ENCODE measurements at places on chromosomes 3 and 15.

DNA sequence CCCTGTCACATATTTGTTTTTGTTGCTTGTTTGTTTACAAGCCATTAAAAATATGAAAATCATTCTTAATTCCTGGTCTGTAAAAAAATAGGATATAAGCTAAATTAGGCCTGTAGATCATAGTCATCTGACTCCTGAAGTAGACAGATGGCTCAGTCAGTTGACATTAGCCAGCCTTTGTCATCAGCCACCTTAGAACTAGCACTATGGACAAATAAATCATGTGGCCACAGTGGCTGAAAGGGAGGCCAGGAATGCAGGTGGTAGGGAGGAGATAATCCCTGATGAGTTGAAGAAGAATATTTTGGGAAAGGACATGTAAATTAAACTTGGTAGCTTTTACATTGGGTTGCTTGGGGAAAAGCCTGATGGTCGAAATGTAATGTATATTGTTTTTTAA, 1544.9 kb downstream of the SI start:
- DNase-seq = no peak

DNA sequence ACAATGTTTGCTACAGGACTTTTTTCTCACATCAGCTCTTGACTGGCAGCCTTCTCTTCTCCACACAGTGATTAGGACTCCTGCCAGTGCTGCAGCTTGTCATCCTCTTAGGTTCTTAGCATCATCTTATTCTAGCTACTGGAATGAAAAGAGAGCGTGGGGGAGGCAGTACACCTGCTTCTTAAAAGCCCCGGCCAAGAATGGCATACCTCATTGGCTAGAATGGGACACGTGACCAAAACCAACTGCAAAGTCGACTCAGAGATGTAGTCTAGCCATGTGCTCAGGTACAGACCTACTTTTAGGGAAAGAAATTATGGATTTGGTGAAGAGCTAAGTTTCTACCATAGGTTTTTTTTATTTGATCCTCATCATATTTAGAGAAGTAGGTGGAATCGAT, 44.1 kb downstream of the RARB start:
- no peak for DNase-seq

GRCh38 chr3:142215106-142215505, 10.3 kb downstream of the GK5 start:
- no peak for DNase-seq

GRCh38 chr3:54999159-54999558, 71.3 kb upstream of the LRTM1 start:
- DNase-seq = no peak

GRCh38 chr3:158725348-158726011, 6.8 kb downstream of the RARRES1 start:
- DNase-seq = peak; percentile 47

DNA sequence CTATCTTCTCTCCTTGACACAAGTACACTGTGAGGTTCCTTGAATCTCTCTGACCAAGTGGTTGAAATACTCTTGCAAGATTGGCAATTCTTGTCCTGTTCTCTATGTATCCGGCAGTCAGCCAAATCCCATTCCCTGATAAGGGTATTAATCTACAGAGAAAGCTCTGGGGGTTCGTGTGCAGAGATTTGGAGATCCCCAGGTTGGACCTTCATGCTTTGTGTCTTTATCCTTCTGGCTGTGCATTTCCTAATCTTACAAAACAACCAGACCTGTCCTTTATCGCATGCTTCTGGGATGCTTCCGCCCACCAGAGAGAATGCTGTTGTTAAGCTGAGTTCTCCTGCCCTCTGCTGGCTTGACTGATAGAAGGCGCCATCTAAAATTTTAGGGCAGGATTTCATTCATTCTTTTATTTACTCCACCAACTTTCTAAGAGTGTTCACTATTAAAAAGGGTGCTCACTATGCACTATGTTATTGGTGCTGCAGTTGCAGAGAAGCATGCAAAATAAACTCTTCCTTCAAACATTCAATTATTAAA, 8.6 kb upstream of the SST start:
- peak; percentile 52 for DNase-seq

DNA sequence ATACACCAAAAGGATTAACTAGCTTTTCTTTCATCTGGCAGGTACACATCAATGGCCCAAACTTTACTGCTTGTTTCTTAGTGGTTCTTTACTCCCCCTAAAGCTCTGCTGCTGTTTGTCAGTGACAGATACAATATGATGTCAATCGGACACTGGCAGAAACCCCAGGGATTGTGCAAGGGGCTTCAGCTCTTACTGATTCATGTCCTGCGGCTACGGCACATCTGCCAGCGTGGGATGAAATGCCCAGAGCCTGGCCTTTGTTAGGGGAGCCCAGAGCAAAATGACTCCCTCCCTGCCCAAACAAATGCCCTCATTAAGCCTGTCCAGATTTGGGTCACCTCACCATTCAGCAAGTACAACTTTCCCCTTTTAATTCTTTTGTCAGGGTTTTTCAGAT, 28.3 kb downstream of the SRP14 start:
- no peak for DNase-seq

GRCh38 chr3:13553686-13554085, 4.8 kb downstream of the FBLN2 start:
- DNase-seq = no peak

DNA sequence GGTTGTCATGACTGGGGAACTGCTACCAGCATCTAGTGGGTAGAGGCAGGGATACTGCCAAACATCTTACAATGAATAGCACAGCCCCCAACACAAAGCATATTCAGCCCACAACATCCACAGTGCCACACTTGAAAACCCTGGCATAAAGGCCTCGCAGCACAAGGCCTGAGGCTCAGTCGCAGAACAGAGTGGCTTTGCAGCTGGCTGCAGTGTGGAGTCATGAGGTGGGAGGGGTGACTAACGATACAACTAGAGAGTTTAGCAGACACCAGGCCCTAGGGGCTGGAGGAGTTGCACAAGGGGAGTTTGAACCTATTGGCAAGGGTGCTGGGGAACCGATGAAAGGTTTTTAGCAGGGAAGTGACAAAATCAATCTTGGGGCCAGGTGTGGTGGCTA, 32.1 kb downstream of the GRK7 start:
- DNase-seq = peak; percentile 61

GRCh38 chr3:24048843-24049242, 103.8 kb downstream of the NR1D2 start:
- no peak for DNase-seq

- no peak for DNase-seq
These were observed 294.0 kb upstream of the PLSCR5 start for GRCh38 chr3:146899171-146899570.

- DNase-seq = no peak
These were observed 171.5 kb downstream of the NUP210 start for GRCh38 chr3:13248640-13249039.

DNA sequence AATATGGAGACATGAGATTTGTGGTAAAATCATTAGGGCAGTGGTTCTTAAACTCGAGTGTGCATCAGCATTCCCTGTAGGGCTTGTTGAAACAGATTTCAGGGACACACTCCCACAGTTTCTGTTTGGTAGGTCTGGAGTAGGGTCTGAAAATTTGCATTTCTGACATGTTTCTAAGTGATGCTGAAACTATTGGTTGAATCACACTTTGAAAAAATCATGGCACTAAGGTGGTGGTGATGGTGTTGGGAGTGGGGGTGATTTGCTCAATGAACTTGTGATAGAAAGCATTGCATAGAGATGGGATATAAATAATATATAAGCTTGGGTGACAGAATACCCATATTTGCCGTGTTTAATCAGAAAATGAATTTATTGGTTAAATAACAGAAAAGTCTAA, 11.3 kb downstream of the MITF start:
- DNase-seq = no peak

DNA sequence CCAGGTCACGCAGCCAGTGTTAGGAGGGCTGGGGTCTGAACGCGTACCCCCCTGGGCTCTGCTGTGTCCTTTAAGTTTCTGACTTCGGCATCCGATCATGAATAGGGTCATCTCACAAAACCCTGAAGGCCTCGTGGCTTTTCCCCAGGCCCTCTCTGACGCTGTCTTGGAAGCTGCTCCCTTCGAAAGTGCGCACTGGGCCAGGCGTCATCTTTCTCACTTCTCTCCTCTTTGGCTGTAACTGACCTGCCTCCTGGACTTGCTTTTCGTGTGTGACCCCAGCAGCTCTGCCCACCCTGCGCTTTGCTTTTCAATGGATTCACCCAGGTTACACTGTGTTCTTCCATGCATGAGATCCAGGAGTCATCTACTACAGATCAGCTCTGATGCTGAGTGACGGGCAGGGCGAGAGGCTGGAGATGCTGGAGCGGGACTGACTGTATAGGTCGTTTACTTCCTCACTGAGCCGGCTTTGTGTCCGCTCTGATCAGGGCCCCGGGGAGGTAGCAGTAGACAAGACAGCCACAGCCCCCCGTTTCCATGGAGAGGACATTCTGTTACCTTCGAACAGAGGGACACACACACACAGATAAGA, 45.0 kb upstream of the PCSK6 start:
- no peak for DNase-seq

GRCh38 chr3:39075910-39076309, 24.1 kb downstream of the WDR48 start:
- no peak for DNase-seq

DNA sequence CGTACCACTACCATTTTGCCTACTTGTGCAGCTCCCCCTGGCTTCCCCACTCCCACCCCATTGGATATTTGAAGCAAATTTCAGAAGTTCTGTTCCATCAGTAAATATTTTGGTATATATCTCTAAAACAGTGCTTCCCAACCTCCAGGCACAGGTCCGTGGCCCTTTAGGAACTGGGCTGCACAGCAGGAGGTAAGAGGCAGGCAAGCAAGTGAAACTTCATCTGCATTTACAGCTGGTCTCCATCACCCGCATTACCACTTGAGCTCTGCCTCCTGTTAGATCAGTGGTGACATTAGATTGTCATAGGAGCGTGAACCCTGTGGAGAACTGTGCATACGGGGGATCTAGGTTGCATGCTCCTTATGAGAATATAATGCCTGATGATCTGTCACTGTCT, 97.2 kb upstream of the LRRFIP2 start:
- DNase-seq = no peak
